SW 1271 (cell line): ENCODE measurements at places on chromosomes 7 and 10.
A peak's percentile ranks its signal among the peaks of the same experiment; 100 is the strongest.

DNA sequence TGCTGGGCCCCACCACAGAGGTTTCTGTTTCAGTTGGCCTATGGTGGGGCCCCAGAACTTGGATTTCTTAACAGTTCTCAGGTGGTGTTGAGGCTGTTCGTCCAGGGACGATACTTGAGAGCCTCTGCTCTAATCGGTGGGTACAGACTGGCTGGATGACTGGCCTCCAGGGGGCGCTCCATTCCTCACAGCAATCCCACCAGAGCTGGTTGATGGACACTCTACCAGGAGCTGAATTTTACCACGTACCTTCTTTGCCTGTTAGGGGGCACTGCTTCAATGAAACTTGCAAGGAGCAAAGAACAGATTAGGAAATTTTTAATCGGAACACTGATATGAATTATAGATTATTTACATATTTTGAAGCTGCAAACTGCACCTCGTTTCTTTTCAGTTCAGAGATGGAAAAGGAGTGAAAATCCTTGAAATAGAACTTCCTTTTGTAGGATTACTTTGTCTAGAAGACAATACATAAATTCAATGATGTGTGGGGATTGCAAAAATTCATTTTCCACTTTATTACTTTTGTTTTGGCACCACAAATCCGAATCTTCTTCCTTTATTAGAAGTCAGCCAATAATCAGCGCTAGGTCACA, 44.8 kb downstream of the KBTBD2 start:
- peak; percentile 71 for DNase-seq

- DNase-seq: no peak
Measured at GRCh38 chr10:118369641-118370205, 27.6 kb upstream of the FAM204A start.

DNA sequence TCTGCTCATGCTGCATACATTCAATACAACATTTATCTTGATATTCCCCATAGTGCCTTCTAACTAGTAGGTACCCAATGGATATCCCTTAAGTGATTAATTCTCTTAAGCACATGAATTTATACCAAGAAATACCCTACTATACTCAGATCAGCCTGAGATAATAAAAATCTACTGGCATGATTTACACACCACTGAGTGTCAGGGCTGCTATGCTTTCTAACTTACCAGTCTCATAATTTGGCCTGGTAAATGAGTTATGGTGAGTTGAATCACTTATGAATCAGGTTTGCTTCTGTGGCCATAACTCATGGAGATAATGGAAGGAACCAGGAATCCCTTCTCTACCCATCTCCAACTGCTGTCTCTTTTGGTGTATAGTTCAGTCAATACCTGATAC, 122.8 kb downstream of the THSD7A start:
- DNase-seq: no peak

DNA sequence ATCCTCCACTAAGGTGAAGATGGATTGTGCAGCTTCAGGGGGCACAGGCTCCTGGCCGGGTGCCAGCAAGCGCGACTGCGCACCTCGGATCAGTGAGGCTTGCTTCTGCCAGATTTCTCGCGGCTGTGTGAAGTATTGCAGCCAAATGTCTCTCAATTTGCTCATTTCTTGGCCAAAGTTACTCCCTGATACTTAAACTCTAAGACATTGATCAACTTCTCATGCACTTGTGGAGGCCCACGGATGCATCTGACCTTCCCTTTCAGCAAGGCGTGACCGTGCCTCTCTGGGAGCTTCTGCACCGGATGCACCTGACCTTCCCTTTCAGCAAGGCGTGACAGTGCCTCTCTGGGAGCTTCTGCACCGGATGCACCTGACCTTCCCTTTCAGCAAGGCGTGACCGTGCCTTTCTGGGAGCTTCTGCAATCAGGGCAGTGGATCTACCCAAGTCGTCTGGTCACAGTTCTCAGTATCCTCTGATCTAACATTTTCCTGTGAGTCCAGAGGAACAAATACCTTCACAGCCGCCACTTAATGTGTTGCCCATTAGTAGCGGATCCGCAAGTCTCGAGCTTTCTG, 248.3 kb downstream of the ADARB2 start:
- no peak for DNase-seq

GRCh38 chr7:145269418-145270161, 433.7 kb upstream of the TPK1 start:
- no peak for DNase-seq

GRCh38 chr10:14660831-14661230, 113.9 kb downstream of the FAM107B start:
- no peak for DNase-seq
